ENCODE measurements at places on chromosomes 4 and X.

DNA sequence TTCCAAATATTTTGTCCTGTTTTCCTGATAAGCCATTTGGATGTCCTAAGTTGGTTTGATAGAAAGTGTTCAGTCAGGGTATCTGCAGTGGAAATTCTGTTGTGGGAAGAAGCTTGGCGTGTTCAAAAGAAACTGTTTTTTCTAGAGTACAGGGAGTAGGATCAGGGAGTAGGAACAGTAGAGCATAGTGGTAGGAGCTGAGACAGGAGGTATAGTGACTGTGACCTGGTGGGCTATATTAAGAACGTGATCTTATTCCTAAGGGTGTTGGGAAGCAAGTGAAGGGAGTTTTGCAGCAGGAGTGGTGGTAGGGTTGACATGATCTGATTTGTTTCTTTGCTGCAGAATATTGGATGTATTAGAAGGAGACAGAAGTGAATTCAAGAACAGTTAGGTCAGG is 348.2 kb downstream of the BMPR1B start:
- DNase-seq: no peak

DNA sequence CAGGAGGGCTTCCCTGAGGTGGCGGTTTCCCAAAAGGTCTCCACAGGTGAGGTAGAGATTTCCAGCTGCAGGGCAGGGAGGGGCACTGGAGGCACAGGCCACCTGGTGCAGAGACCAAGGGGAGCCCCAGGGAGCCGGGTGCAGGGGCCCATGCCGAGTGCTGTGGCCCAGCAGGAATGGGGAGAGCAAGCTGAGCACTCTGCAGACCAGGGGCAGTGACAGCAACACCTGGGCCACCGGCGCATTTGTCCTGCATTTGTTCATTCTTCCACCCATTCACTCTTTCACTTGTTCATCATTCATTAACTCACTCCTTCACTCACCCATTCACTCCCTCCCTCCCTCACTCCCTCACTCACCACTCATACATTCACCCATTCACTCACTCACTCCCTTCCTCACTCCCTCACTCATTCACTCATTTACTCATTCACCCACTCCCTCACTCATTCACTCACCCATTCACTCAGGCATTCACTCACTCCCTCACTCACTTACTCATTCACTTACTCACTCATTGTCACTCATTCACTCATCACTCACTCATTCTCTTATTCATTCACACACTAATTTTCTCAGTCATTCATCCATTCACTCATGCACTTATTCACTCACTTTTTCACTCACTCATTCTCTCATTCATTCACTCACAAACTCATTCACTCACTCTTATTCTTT is 16.3 kb downstream of the CPZ start:
- no peak for DNase-seq

DNA sequence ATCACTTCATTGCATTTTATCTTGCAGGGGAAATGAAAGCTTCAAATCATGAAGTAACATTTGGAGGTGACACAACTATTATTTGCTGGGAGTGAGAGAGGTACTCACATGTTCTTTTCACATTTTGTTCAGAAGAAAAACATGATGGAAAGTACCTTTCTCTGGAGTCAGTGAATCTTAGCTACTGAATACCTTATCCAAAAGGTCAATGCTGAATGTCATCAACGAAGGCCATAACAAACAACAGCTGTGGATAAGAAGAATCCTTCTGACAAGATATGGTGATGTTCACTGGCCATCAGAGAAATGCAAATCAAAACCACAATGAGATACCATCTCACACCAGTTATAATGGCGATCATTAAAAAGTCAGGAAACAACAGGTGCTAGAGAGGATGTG is 36.5 kb upstream of the NUDT10 start:
- no peak for DNase-seq

- DNase-seq: no peak
Measured at GRCh38 chr4:1418494-1419285, 12.4 kb upstream of the NKX1-1 start.

DNA sequence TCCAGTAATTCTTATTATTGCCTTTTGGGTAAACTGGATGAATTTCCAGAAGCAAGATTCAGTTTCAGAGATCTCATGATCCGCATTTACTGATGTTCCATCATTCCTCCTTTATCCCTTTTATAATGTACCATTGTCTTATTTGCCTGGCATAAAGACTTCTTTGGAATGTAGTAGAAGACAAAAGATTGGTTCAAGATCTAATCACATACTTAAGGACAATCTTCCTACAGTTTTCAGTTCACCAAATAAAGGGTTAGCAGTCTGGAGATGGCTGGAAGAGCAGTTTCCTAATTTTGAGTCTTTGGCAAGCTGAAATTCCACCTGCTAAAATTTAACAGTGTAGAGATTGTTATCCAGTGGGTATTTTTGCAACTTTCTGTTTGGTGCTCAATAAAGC is 30.9 kb upstream of the HAND2 start:
- DNase-seq: no peak

GRCh38 chr4:177607111-177607573 is 164.9 kb upstream of the AGA start:
- no peak for DNase-seq

GRCh38 chr4:4714331-4714730 is 145.1 kb upstream of the MSX1 start:
- DNase-seq: no peak

DNA sequence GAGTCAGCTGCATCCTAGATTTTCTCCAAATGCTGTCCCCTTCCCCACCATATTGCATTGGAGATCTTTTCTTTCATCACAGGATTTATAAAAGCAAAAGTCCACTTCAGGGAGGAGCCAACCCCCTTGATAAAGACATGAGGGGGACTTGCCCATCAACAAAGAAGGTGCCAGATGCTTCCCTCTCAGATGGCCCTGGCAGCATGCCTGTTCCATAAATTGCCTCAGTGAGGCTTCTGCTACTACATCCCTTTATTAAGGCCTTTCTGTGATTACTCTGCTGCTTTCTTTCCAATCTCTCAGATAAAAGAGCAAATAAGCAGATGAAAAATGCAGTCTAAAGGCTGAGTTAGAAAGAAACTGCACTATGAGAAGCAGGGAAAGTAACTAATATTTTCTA is 511.6 kb downstream of the PACRGL start:
- no peak for DNase-seq

DNA sequence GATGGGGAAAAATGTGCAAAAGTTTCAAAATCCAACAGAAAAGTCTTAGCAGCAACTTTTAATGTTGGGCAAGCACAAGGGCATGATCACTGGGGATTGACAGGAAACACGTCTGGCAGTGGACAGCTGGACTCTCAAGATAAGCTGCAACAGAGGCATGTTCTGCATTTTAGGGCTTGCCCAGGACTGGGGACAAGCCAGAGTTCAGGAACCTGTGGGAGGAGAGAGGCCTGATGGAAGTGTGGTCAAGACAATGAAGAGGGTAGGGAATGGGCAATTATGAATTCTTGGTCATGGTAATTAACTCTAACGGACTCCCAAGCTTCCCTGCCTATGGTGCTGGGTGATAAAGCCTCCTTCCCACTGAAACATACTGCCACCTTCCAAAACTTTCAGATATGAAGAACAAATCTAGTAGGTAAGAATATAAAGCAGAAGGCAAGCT is 48.4 kb downstream of the ANXA3 start:
- no peak for DNase-seq

- no peak for DNase-seq
Measured at GRCh38 chrX:18855919-18856644, 127.8 kb downstream of the PHKA2 start.

DNA sequence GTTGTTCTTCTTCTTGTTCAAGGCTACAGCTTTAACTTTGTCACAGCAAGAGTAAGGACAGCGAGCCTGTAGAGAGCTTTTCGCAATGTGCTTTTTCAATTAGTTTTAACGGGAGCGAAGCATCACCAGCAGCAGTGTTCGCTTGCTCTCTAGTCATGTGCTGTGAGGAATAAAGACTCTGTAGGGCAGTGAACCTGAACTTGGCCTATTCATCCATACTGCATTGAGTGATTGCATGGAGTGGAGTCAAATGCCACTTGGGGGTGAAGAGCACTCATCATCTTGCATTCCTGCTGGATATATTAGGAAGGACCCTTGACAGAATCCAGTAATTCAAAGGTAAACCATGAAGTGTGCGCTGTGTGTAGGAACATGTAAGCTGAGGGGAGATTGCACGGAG is 240.0 kb downstream of the FRMPD4 start:
- no peak for DNase-seq

DNA sequence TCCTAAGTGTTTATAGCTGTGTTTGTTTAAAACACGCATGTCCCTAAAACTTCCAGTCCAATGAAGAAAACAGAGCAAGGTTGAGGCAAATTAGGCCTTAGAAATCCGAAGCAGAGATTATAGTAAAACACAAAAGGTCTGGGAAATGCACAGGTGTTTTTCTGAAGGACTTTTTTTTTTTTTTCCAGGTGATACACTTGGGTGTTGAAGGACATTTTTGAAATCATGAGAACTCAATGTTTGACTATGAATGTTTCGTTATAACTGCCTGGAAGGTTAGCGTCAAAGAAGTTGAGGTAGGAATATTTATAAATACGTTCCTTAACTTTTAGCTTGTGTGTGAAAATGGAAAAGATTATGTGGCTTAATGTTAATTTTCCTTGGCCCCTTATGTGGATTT is 45.5 kb downstream of the FHIP1A start:
- no peak for DNase-seq

DNA sequence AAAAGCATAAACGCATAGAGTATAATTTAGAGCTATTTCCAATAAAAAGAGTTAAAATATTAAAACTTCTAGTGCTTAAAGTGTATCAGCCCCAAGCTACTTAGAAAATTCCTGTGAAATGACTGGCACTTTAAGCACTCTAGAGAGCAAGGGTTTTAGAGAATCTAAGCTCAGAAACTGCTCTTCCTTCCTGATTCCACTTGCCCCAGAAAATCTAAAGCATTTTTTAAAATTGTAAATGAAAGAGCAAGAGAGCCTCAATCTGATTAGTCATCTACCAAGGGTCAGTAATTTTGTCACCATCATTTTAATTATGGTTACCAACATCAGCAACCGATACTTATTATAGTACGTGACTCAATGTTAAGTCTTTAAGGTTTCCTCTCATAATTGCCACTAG is 25.0 kb downstream of the CTPS2 start:
- DNase-seq: no peak

DNA sequence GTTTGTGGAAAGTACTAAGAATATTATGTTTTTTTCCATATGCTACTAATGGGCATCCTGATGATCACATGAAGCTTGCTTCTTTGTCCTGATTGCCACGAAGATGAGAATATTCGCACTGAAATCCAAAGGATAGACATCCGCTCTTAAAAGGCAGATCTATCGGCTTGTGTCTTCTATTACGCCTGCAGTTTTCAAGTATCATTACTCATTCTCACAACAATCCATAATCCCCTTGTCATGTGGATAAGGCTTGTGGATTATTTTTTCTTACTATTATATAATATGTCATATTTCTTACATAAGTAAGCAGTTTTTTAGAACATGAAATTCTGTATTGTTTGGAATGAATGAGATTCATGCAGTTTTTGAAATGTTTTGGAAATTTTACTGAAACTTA is 62.8 kb downstream of the KCNIP4 start:
- DNase-seq: no peak

DNA sequence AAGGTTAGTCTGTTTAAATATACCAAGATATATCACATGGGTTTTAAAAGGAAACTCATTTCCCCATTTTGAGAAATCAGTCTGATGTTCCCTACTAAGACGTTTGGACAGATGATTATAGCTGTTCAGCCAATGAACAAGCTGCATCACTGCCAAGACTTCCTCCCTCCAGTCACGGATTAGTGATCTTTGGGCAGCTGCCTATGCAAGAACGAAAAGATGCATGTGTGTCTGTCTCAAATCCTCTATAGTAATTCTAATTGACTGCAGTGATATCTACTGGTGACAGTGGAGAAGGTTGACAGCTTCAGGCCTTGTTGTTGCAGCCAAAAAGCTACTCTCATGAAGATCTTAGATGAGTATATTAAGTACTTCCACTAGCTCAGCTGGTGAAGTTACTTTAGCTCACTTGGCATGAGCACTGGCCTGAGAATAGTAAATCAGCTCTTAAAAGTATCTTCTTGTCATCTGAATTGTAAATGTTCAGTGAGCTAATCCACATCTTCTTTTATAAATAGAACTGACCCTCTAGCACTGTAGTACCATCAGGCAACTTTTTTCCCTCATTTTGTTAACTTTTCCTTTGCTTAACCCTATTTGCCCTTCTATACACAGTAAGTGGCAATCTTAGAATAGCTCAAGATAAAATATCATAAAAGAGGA is 134.5 kb upstream of the PCDH10 start:
- DNase-seq: no peak

- no peak for DNase-seq
Measured at GRCh38 chr4:14035076-14035475, 407.6 kb upstream of the BOD1L1 start.

- DNase-seq: no peak
Measured at GRCh38 chr4:8096690-8097061, 61.9 kb downstream of the ABLIM2 start.

GRCh38 chr4:76950956-76951671 is 1.6 kb downstream of the SEPTIN11 start:
- DNase-seq: peak; percentile 21

- DNase-seq: no peak
Measured at GRCh38 chr4:83115656-83116285, 1.2 kb upstream of the PLAC8 start.

DNA sequence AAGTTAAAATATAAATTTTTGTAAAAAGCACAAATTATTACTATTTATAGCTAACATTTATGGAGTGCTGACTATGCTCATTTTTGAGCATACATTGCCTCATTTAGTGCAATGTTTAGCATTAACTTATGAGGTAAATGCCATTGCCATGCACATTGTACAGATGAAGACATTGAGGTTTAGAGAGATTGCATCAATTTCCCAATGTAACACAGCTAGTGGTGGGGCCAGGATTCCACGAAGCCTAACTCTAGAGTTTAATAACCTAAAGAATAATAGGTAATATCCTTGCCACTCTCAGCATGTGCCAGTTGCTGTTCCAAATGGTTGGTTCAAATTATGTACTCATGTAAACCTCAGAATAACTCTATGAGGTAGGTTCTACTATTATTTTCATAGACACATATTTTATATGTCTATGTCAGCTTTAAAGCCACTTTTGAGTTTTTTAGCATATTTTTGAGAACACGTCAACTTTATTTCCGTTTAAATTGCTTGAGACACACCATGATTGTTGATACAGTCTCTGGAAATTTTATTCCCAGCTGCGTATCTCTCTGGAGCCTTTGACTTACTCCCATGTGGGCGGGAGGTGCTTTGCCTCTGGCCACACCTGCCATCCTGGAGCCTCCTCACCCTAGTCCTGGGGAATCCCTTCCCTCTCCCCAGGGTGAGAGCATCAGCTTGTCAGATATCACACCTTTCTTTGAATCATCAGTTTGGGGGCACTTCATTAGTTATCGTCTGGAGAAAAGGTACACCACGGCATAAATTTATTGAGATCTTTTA is 10.8 kb upstream of the ADH1A start:
- no peak for DNase-seq

GRCh38 chr4:125515016-125515415 is 200.3 kb downstream of the FAT4 start:
- DNase-seq: no peak

- no peak for DNase-seq
Measured at GRCh38 chr4:7002336-7002735, 40.8 kb upstream of the TADA2B start.

GRCh38 chr4:70948665-70949260 is 44.7 kb upstream of the DCK start:
- no peak for DNase-seq
